Chondrocyte (in vitro differentiated cells): ENCODE measurements at places on chromosomes 2 and 18.

DNA sequence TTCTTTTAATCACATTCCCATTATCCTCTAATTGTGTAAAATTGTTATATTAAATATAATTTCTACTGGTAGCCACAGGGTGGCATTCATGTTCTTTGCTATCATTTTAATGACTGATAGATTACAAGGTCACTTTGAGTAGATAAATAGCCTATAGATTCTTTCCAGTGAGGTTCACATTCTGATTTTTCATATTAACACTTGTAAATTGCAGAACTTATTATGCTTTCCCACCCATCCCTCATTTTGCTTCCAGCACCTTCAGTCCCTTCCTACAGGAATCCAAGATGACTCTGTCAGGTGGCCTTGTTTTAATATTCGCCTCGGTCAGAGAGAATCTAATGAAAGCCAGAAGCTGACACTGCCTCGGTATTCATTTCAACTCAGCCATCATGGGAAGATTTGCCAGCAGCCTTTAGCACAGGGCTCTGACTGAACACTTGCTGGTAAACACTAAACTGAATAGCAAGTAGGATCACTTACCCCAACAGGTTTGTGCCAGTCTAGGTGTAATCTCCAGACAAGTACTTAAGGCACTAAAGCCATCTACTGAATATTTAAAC is 101.2 kb upstream of the FSHR start:
- no peak for DNase-seq

DNA sequence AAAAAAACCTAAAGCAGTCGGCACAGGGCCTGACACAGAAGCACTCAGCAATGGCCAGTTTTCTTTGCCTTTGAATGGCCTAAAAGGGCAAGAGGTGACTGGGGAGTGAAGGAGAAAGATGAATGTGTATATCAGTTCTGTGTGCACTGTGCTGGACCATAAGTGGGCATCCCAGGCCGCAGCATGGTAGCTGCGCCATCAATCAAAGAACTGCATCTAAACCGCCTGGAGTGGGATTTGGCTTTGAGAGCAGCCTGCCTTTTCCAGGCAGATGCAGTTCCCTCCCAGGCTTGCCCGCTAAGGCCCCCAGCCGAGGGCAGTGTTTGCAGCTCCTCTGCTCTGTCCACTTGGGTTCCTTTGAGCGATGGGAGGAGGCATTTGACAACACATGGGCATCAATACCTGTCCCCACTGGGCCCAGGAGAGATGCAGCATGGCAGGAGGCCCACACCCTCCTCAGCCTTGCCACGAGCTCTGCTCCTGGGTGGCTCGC is 144.1 kb downstream of the FAM210A start:
- no peak for DNase-seq

GRCh38 chr2:2623939-2624338 is 292.9 kb upstream of the MYT1L start:
- DNase-seq, result no peak

GRCh38 chr18:35494251-35495220 is 3.2 kb downstream of the INO80C start:
- DNase-seq, result no peak

- peak; percentile 76 for DNase-seq
These were observed 5.1 kb upstream of the GAL3ST2 start for GRCh38 chr2:241771286-241772062.

DNA sequence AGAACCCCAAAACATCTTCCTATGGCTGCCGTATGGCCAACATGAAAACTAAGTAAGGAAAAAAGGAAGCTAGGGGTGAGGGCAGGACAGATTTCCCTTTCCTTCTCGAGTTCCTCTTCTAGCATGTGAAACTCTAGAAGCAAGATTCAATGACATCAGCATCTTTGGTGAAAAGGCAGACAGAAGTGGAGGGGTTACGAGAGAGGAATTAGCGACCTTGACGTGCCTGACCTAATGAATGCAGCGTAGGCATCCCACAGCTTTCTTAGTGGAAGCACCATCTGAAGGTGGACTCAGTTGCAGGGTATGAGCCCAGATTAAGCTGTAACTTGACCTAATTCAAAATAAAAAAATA is 47.9 kb upstream of the PELI1 start:
- DNase-seq, result no peak

DNA sequence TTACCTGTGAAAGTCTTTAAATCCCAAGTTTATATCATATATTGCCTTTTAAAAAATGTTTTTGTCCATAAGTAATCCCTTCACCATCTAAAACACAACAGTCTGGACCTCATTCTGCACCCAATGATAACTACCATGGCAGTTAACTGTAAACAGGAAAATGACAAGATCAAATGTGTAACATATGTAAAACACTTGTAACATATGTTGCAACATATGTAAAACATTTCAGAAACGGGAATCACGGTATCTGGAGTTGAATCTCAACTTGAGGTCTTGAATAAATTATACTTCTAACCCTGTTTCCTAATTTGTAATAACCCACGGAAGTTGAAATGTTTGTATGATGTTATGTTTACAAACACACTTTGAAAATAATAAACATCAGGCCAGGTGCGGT is 6.2 kb downstream of the LRPPRC start:
- DNase-seq, result no peak

DNA sequence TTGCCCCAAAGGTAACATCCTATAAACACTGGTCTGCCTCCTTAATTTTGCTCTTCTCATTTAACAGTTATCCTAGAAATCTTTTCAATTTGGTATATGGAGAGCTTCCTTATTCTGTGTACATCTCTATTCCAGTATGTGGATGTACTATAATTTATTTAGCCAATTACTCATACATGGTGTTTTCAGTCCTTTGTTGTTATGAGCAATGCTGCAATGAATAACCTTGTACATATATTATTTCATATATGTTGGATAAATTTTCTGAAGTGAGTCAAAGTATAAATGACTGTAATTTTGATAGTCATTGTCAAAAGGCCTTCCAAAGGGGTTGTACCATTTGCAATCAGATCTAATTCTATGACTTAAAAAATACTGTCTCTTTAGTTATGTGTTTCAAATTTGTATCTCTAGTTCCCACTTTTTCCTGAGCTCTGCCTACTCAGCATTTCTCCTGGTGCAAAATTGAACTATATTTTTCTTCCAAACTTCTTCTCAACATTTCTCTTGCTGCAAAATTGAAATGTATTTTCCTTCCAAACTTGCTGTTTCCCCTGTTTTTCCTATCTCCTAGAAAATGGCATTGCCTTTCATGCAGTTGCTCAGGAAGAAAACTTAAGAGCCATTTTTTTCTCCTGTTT is 153.3 kb upstream of the OTX1 start:
- no peak for DNase-seq

- DNase-seq, result no peak
These were observed 84.1 kb downstream of the PRELID3A start for GRCh38 chr18:12491611-12492435.

- DNase-seq, result no peak
These were observed 42.7 kb upstream of the CDH19 start for GRCh38 chr18:66646609-66647008.

DNA sequence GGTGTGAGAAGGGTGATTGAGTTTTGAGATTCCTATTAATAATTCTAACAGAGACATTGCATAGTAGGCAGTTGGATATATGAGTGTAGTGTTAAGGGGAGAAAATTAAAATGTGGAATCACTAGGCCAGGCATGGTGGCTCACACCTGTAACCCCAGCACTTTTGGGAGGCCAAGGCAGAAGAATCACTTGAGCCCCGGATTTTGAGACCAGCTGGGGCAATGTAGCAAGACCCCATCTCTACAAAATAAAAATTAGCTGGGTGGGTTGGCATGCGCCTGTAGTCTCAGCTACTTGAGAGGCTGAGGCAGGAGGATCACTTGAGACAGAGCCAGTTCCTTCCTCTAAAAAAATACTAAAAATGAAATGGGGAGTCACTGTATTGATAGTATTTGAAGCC is 150.6 kb downstream of the MCFD2 start:
- no peak for DNase-seq

DNA sequence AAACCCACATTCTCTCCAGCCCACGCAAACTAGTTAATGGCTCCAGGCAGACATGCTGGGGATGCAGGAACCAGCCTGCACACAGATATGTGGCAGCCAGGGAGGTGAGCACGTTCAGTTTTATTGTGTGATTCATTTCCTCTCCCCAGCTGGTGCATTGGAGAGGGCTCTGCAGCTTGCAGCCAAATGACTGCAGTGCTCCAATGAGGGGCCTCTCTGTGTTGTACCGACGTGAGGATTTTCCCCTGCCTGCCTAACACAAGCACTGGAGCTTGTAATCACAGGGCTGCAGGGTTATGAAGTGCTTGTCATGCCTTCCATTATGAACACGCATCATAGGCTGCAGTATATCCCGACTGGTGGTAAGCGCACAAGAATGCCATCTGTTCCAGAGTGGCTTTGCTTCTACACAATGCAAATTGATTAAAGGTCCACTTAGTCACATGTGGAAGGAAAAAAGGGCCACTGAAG is 92.3 kb upstream of the THUMPD2 start:
- DNase-seq, result no peak

DNA sequence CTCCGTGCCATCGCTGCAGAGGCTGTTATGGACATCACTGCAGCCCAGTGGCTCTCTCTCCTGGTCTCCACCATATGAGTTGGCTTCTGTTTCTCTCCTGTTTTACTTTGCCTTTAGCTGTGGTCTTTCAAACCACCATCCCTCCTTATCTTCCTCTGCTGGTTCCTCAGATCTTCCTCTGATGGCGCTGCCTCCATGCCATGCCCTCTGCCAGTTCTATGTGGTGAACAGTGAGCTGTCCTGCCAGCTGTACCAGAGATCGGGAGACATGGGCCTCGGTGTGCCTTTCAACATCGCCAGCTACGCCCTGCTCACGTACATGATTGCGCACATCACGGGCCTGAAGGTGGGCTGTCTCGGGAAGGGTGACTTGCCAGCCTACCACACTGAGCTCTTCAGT is 13.1 kb downstream of the TYMS start:
- DNase-seq, result no peak

- DNase-seq, result no peak
These were observed at the start of gene ADCYAP1 for GRCh38 chr18:904218-905090. Gene ADCYAP1, plus strand, starts transcription at chr18:904871. Its CDS starts 516 bp downstream, at chr18:905387.

- no peak for DNase-seq
These were observed 571 bp downstream of the EEF1B2 start for GRCh38 chr2:206160125-206160806.

DNA sequence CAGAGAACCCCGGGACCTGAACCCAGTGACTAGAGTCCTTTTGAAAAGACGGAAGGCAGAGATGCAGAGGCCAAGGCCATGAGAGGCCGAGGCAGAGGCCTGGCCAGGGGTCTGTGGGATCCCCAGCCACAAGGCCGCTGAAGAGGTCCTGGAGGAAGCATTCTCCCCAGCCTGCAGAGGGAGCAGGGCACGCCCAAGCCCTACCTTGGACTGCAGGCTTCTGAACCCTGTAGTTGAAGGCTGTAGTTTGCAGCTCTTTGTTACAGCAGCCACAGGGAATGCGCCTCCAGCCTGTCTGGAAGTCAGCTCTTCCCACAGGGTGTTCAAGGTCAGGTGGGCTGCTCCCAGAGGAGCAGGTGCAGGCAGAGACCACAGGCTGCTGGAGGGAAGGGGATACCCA is 22.1 kb upstream of the PXDN start:
- DNase-seq, result no peak

- DNase-seq, result no peak
These were observed 366.3 kb downstream of the NYAP2 start for GRCh38 chr2:225765820-225766219.

- DNase-seq, result peak; percentile 42
These were observed 39.9 kb downstream of the NGEF start for GRCh38 chr2:232973011-232973735.

- no peak for DNase-seq
These were observed 39.5 kb downstream of the SFT2D3 start for GRCh38 chr2:127740665-127741288.

DNA sequence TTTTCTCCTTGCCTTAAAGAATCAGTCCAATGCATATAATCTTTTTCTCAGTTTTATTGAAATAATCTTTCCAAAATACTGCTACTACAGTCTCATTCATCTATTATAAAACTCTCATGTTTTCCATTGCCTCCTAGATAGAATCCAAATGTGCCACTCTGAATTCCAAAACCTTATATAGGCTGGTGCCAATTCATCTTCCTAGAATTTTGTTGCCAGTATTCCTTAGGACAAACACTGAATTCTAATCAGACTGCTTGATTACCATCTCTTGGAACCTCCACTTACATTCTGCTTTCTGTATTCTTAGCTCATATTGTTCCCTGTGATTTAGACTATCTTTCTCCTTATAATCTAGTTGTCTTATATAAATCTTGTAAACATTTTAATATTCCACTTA is 427.6 kb upstream of the DCC start:
- DNase-seq, result no peak

DNA sequence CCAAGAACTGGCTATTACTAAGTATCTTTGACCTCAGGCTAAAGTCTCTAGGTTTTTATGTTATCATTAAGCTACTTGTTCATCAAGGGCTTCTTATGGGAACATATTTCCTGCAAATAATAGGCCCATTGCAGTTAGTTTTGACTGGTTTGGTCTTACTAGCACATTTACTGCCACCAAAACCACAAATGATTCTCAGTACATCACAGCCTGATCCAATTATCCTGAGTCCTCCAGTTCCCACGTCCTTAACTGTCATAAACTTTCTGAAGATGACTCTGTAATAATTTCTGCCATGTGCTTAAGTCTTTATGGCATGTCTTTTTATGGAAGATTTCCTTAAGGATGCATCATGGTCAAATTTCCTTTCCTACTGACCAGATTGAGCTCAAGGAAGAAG is 123.3 kb upstream of the TANK start:
- no peak for DNase-seq

GRCh38 chr2:16114836-16115235 is 174.5 kb downstream of the MYCN start:
- no peak for DNase-seq

GRCh38 chr2:11365096-11365879 is 20.9 kb upstream of the ROCK2 start:
- DNase-seq, result no peak

GRCh38 chr2:213740453-213740852 is 456.2 kb downstream of the SPAG16 start:
- DNase-seq, result no peak

GRCh38 chr2:38789691-38790090 is 11.7 kb downstream of the GEMIN6 start:
- no peak for DNase-seq

DNA sequence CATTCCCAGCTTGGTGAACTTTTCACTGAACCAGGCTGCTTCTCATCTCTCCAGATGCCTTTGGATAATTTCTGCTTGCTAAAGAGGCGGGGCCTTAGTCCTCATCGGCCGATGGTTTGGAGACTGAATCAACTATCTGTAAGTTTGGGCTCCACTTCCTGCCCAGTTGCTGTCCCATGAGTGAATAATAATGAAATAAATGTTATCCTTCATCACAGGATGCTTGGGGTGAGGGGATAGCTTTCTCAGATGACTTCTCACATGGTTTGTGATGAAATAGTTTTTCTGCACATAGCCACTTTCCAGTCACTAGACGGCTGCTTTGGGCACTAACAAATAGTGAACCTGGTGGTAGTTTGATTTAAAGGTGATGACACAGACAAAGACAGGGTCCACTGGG is 376.6 kb upstream of the TRIB2 start:
- DNase-seq, result no peak

DNA sequence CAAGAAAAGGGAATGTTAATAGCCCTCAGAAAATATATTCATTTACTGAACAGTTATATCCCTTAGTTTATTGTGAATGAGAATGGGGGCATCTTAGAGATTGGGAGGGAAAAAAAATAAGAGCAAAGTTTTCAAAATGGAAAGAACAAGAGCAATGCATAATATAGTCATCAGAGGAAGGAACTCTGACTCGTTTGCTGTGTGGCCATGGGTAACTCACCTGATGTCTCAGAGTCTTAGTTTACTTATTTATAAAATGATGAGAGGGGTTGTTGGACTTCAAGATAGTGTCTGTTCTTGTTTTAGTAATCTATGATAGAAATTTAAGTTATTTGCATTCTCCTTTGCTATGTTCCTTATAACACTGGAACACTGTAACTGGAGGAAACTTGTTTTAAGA is 70.7 kb downstream of the EML4 start:
- DNase-seq, result no peak
